SW480 (cell line): ENCODE measurements at places on chromosomes 12 and 14.

DNA sequence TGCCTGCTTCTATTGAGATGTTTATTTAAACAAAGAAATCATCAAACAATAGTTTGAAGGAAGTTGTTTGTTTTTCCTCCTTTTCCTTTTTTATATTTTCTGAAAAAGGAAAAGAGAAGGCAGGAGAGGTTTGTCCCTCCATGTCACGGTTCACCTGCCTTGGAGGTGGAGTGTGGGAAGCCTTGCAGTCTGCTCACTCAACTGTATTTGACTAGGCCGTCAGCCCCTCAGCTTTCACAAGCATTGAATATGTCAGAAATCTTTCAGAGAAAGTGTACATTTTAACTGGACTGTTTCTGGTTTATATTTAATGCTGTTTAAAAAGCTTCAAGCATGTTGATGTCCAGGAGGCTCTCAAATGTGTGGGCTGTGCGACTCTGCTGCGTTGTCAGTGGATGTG is 370.4 kb downstream of the NPAS3 start:
- no peak for DNase-seq

DNA sequence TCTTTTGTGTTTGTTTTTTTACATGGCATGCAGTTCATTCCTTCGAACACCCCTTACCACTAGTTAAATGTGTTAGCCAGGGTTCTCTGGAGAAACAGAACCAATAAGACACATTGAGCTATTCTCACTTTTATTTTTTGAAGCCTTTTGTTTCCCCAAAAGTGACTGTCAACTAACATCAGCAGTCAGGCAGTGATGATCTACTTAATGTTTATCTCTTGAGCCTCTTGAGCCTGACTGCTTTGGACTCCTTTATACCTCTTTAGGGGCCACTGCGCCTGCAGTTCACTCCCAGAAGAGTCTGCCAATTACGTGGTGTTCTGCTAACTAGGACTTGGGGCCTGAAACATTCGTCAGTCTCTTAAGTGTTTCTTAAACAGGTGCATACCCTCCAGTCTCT is 163.7 kb upstream of the FLRT2 start:
- DNase-seq: no peak

GRCh38 chr14:64952598-64953309 is 10.2 kb upstream of the GPX2 start:
- no peak for DNase-seq

DNA sequence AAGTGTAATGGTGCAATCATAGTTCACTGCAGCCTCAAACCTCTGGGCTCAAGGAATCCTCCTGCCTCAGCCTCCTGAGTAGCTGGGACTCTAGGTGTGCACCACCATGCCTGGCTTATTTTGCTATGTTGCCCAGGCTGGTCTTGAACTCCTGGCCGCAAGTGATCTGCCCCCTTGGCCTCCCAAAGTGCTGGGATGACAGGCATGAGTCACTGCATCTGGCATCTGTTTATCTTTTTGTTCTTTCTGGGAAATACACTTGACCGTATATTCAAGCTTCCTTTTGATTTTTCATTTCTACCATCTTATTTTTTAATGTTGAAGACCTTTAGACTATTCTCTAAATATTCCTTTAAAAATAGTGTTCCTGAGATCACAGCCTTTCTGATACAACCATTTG is 82.4 kb upstream of the OSBPL8 start:
- no peak for DNase-seq

DNA sequence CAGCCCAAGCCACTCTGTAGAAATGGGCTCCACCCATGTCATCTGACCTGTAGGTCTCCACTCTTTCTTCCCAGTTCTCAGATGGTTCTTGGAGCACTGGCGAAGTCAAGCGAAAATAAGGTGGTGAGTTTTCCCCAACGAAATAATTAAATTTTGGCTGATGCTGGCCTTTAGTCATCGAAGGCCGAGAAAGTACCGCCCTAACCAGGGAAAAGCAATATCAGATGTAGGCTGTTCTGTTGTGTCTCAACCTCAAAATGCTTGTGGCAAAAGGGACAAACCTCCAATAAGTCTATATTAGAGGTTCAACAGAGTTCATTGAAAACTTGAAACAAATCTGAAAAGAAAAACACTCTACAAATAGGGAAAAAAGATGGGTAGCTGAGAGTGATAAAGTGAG is 48.6 kb upstream of the BCAT1 start:
- DNase-seq: no peak

GRCh38 chr14:67575684-67576083 is 24.4 kb downstream of the PIGH start:
- no peak for DNase-seq

GRCh38 chr12:99147130-99147529 is 500.4 kb upstream of the GARIN6 start:
- DNase-seq: no peak
